ENCODE measurements at places on chromosomes 7 and 10.
A peak's percentile ranks its signal among the peaks of the same experiment; 100 is the strongest.

GRCh38 chr10:11478807-11479206, 132.6 kb downstream of the USP6NL start:
- H3K36me3 ChIP-seq, result no peaks in the 10 kb centered on the region
- no peak overlapping the region for H3K4me3 ChIP-seq
- no peaks in the 10 kb centered on the region for H3K27me3 ChIP-seq
- no peak overlapping the region for H3K27ac ChIP-seq

- no peak overlapping the region for H3K27ac ChIP-seq
- H3K4me1 ChIP-seq, result 0 out of 2 replicates have a peak, but pooled peaks cover 3% of the 10 kb centered on the region
- H3K27me3 ChIP-seq, result no peaks in the 10 kb centered on the region
- H3K36me3 ChIP-seq, result no peaks in the 10 kb centered on the region
- H3K4me3 ChIP-seq, result no peak overlapping the region
Observed at GRCh38 chr10:3195286-3195685, 22.7 kb upstream of the PITRM1 start.

DNA sequence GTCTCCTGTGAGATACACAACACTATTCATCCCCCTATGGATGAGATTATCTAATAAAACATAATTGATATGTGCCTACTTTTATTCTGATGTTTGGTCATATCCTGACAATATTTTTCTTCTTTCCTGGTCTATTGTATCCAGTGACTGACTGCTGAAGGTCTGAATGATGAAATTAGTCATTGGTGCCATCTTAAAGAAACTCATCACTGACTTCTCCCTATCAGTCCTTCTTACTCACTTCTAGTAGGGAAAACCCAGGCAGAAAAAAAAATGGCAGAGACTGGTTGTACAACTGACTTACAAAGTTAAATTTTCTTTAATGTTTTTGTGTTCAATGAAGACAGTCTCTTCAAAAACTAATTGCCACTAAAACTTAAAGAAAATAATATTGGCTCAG, 377.4 kb downstream of the HTR7 start:
- no peaks in the 10 kb centered on the region for H3K36me3 ChIP-seq
- DNase-seq, result no peak
- no peak overlapping the region for H3K27ac ChIP-seq
- no peak overlapping the region for H3K4me3 ChIP-seq
- no peaks in the 10 kb centered on the region for H3K4me1 ChIP-seq
- H3K27me3 ChIP-seq, result no peaks in the 10 kb centered on the region

- no peaks in the 10 kb centered on the region for H3K4me1 ChIP-seq
- no peak overlapping the region for H3K27ac ChIP-seq
- H3K36me3 ChIP-seq, result no peaks in the 10 kb centered on the region
- H3K27me3 ChIP-seq, result no peaks in the 10 kb centered on the region
Observed at GRCh38 chr7:18666107-18666728, 170.7 kb downstream of the HDAC9 start.

GRCh38 chr7:94975336-94975735, 67.9 kb downstream of the PPP1R9A start:
- H3K4me1 ChIP-seq, result no peaks in the 10 kb centered on the region
- H3K36me3 ChIP-seq, result no peaks in the 10 kb centered on the region

DNA sequence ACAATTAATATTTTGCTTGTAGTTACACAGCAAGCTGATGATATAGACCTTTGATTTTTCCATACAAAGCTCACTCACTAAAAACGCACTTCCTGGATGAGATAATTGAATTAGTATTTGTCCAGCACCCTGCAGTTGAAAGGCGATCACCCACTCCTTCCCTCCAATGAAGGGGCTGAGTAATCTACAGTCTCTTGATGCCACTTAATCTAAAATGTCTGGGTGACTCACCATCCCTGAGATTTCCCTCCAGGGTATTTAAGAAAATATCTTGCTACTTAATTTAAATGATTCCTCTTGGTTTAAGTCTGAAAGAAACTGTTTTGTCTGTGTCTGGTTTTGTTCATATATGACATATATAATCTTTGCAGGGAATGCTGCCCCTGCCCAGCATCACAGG, 515.3 kb downstream of the GRID1 start:
- H3K27me3 ChIP-seq, result no peaks in the 10 kb centered on the region
- no peaks in the 10 kb centered on the region for H3K4me1 ChIP-seq
- H3K4me3 ChIP-seq, result no peak overlapping the region

- no peaks in the 10 kb centered on the region for H3K4me1 ChIP-seq
- H3K27me3 ChIP-seq, result no peaks in the 10 kb centered on the region
- H3K27ac ChIP-seq, result no peak overlapping the region
- H3K36me3 ChIP-seq, result no peaks in the 10 kb centered on the region
Observed at GRCh38 chr7:47451851-47452205, 130.1 kb downstream of the TNS3 start.

DNA sequence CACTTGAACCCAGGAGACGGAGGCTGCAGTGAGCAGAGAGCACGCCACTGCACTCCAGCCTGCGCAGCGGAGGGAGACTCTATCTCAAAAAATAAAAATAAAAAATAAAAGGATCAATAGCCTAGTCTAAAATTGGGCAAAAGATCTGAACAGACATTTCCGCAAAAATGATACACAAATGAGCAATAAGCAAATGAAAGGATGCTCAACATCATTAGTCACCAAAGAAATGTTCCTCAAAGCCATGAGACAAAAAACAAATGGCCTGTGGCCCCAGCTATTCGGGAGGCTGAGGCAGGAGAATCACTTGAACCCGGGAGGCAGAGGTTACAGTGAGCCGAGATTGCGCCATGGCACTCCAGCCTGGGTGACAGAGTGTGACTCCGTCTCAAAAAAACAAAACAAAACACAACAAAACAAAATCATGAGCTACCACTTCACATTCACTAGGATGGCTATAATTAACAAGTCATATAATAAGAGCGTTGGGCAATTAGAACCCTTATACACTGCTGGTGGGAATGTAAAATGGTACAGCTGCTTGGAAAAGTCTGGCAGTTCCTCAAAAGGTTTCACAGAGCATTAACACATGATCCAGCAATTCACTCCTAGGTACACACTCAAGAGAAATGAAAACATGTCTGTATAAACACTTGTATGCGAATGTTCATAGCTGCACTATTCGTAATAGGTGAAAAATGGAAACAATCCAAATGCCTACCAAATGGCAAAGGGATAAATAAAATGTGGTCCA, 3.1 kb downstream of the DAGLB start:
- H3K27me3 ChIP-seq, result no peaks in the 10 kb centered on the region
- H3K36me3 ChIP-seq, result peaks cover 11% of the 10 kb centered on the region
- no peak overlapping the region for H3K27ac ChIP-seq
- no peak overlapping the region for H3K4me3 ChIP-seq

- H3K36me3 ChIP-seq, result no peaks in the 10 kb centered on the region
- no peaks in the 10 kb centered on the region for H3K27me3 ChIP-seq
- no peak for DNase-seq
- H3K27ac ChIP-seq, result no peak overlapping the region
- H3K4me3 ChIP-seq, result no peak overlapping the region
- no peaks in the 10 kb centered on the region for H3K4me1 ChIP-seq
Observed at GRCh38 chr7:135283959-135284638, 50.5 kb downstream of the STRA8 start.

DNA sequence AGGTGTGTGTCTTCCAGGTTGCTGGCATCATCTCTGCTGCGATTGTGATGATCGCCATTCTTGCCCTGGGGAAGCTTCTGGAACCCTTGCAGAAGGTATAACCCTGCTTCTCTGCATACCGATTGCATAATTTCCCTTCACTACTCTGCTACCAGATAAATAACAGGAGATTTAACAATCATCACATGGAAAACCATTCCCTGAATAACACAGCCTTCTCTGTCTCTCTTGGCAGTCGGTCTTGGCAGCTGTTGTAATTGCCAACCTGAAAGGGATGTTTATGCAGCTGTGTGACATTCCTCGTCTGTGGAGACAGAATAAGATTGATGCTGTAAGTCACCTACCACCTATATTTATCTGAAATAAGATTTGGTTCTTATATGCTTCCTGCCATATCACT, 33.8 kb downstream of the SLC26A4 start:
- no peak overlapping the region for H3K27ac ChIP-seq
- no peaks in the 10 kb centered on the region for H3K4me1 ChIP-seq
- H3K4me3 ChIP-seq, result no peak overlapping the region
- H3K36me3 ChIP-seq, result no peaks in the 10 kb centered on the region
- no peak for DNase-seq

DNA sequence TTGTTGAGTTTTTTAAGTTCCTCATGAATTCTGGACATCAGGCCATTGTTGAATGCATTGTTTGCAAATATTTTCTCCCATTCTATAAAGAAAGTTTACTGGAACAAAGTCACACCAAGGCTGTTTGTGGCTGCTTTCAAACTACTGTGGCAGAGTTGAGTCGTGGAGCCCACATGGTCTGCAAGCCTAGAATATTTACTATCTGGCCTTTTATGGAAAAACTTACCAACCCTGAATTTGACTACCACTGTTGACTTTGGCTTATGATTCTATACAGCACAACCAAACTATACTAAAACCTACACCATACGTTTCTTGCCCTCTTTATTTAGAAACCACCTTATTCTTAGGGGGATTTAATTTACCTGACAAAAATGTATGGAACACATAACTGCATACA, 239.1 kb downstream of the KCNMA1 start:
- H3K36me3 ChIP-seq, result no peaks in the 10 kb centered on the region
- no peak overlapping the region for H3K27ac ChIP-seq
- H3K4me3 ChIP-seq, result no peak overlapping the region
- no peaks in the 10 kb centered on the region for H3K4me1 ChIP-seq
- no peaks in the 10 kb centered on the region for H3K27me3 ChIP-seq

DNA sequence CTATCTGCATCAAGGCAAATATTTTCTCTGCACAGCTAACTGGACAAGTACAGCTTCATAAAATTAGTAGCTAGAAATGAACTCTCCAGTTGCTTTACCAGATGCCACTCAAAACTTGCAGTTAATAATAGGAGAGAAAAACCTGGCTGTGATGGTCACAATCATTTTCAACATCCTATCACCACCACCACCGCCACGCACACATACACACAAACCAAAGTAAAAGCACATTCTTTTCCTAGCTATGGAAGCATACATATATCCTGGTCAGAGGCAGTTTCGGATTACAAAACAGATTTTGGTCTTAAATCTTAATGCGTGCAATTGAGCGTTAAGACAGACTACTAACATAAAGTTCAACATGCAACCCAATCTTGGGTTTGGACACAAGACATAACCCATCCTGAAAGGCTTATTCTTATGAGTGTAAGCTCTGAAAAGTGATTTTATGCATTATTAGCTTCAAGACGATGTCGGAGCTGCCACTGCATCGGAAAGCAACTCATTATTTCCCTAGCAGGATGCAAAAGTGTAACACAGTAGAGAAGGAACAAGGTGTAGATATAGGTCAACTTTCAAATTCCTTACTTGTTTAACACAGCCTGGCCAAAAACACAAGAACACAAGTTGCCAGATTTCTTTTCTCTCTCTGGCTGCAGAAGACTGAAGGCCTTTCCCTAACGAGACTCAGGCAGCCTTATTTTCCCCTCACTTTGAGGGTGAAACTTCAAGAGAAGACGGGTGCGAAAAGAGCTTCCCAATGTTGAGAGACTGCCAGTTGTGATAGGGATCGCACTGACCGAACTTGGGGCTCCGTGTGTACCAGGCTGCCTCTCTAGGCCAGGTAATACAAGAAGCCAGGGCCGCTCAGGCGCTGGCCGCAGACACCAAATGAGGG, 1.2 kb downstream of the CACUL1 start:
- H3K27ac ChIP-seq, result peak overlapping the region; percentile 43
- peak; percentile 39 for DNase-seq
- peaks cover 11% of the 10 kb centered on the region for H3K4me1 ChIP-seq
- no peaks in the 10 kb centered on the region for H3K27me3 ChIP-seq
- peak overlapping the region; percentile 93 for H3K4me3 ChIP-seq
- H3K36me3 ChIP-seq, result no peaks in the 10 kb centered on the region

DNA sequence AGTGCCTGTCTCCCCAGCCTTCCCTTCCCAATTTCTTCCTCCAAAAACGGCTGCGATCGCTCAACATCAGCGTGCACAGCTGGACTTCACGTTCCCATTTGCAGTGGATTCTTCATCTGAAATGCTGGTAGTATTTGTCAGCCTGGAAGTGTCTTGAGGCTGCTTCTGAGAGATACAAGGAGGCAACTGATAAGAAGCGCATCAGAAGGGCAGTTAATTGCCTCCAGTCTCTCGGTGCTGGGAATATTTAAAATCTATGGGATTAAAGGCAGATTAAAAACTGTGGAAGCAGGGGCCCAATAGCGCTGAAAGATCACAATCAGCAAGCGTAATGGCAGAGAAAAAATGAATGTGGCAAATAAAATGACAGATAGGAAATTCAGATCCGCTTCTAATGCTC, 450.0 kb downstream of the GATA3 start:
- no peak for DNase-seq
- H3K27me3 ChIP-seq, result no peaks in the 10 kb centered on the region
- H3K36me3 ChIP-seq, result no peaks in the 10 kb centered on the region
- H3K4me1 ChIP-seq, result no peaks in the 10 kb centered on the region
- no peak overlapping the region for H3K27ac ChIP-seq
- H3K4me3 ChIP-seq, result no peak overlapping the region

DNA sequence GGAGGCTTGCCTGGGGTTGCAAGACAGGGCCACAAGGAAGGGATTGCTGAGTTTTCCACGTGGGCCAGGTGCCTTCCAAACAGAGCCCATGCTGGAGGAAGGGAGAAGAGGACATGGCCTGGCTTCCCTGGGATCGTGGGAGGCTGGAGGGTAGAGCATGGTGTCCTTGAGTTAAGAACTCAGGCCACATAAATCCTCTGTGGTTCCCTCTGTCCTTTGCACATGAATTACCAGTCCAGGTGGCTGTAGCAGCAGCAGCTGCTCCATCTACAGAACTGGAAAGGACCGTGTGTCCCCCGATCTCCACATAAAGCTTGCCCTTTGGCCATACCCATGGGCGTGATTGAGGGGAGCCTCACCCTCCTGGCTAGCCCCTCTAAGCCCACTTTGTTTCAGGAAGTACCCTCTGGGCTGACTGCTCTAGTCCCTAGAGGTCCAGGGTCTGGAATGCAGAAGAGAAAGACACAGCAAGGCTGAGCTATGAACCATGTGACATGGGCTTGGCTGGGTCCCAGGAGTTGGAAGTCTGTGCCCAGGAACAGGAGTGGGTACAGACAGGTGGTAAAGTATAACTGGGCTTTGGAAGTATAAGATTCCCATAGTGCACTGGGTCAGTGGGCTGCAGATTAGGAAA, 84.9 kb downstream of the C10orf105 start:
- H3K4me1 ChIP-seq, result no peaks in the 10 kb centered on the region
- H3K27ac ChIP-seq, result no peak overlapping the region
- peaks cover 66% of the 10 kb centered on the region for H3K27me3 ChIP-seq
- DNase-seq, result no peak

- no peaks in the 10 kb centered on the region for H3K27me3 ChIP-seq
- H3K27ac ChIP-seq, result no peak overlapping the region
- H3K36me3 ChIP-seq, result no peaks in the 10 kb centered on the region
- DNase-seq, result no peak
- no peak overlapping the region for H3K4me3 ChIP-seq
Observed at GRCh38 chr7:4787541-4787940, 12.1 kb downstream of the AP5Z1 start.

- H3K4me1 ChIP-seq, result no peaks in the 10 kb centered on the region
- no peaks in the 10 kb centered on the region for H3K36me3 ChIP-seq
- no peaks in the 10 kb centered on the region for H3K27me3 ChIP-seq
- H3K27ac ChIP-seq, result no peak overlapping the region
Observed at GRCh38 chr10:95485056-95485844, 75.9 kb downstream of the SORBS1 start.

Measured in MM.1S (cell line).